Activated naive CD4-positive, alpha-beta T cell treated with anti-CD3 and anti-CD28 coated beads, Interleukin-2, amount 50 U/mL, for 72 hours (primary cell): ENCODE measurements at places on chromosomes 2 and 18. TPM values are rescaled to one million over a fixed set of nuclear protein-coding genes. Genes with fewer than 3 reads are reported as not detected.

DNA sequence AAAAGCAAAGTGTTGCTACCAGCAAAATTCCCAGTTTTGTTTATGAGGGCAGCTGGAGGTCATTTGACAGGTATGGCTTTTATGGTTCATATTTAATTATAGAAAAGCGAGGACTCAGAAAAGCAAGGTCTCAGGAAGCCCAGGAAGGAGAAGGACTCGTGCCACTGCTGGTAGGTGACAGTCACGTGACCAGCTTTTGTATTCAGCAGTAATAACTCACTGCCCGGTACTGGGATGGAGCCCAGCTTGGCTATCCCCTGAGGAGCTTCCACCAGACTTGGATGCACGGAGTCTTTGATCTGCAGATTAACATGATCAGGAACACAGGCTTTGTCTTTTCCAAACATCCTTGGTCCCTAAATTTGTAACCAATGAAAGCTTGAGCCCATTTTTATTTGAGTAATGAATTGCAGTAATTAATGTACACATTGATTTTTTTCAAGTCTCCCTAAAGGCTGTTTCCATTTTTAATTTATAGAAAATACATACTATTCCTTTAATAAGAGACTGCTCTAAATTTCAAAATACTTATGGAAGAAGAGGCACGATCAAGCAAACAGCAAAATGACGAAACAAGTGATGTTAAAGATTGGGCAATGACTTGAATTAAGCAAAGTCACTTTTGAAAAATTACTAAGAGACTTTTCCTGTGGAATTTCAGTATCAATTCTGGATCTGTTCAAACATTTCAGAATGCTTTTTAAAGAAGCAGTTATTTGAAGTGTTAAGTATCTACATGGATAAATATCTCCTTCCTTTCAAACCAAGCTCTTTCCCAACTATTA lies 251.7 kb upstream of the HNRNPA3 start:
- DNase-seq: no peak

- DNase-seq: no peak
Measured at GRCh38 chr18:22250591-22250996, 81.2 kb downstream of the GATA6 start.

DNA sequence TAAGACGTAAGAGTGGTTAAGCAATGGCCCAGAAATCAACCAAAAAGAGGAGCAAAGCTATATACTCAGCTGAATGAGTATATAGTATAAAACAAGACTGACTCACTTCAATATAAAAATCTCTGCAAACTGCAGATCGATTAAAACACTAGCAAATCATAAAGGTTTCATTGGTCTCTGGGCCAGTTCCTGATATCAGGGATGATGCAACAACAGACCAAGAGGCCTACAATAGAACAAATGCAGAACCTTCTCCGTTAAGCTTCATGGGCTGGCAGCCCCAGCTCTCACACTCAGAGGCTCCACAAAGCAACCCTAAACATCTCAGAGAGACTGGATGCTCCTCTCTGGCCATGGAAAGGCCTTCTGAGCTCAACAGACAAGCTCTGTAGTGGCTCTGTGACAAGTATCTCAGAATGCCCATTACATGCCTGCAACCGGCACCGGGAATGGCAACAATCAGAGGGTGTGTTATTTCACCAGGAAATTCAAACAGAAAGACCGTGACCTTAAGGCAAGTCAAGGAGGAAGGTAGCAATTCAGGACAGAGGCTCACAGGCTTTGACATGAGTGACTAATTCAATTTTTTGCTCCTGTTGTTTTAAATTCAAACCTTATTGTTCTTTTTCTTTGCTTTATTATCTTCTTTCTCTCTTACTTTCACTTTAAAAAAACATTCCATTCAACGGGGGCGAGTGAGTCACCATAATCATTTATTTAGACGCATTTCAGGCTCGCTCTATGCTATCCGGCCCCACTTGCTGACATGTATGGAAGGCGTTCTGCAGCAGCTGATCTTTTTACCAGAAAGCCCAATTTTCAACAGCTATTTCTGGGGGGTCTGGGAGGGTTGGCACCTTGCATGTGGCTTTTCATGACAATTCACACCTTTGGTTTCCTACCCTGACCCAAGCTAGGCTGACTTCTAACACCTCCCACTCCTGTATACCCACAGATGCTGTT lies 15.1 kb downstream of the CYRIA start:
- no peak for DNase-seq

GRCh38 chr2:54872780-54873179 lies 149.3 kb downstream of the EML6 start:
- no peak for DNase-seq

DNA sequence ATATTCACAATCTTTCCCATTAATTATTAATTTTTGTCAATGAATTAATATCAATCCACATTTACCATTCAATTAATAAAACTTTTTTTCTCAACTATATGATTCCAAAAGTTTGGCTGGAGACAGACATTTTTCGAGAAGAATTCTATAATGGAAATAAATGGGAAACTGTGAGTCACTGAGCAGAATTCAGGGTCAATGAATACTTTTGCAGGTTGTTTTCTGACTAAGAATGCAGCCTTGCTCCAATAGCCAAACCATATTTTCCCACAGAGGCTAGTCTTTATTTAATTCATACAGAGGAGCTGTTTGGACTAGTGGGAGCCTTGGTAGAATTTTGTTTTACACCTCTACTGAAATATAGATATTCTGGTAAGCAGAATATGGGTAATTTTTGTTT lies 82.3 kb downstream of the ARHGAP28 start:
- DNase-seq: no peak

The TRIB2 gene
- total RNA-seq: 7.7 TPM

The ERBB4 gene
- not detected for total RNA-seq

DNA sequence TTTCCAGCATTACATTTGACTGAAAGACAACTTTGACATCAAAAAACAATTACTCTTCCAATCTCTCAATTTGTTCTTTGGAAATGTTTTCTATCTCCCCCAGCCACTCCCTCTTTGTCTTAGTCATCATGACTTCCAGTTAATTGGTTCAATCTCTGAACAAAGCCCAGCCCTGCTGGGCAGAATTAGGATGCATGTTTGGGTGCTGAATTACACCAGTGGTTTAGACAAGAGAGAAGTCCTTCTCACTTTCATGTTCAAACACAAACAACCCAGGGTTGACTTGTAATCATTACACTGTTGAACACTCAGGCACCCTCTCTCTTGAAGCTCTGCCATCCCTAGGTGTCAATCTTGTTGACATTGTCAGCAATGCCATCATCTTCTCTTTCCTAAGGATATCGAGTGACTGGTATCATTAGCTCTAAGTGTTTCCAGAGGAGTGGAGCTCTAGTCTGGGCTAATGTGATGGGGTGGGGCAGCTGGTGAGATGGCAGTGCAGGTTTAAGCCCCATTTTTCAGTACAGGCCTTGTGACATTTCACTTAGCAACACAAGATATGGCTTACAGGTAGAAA lies 90.8 kb upstream of the MEIS1 start:
- DNase-seq: no peak

The TCF23 gene
- total RNA-seq: 0.07 TPM

The DQX1 gene
- total RNA-seq: 0.29 TPM

- no peak for DNase-seq
Measured at GRCh38 chr2:47508641-47509040, 105.7 kb downstream of the MSH2 start.

DNA sequence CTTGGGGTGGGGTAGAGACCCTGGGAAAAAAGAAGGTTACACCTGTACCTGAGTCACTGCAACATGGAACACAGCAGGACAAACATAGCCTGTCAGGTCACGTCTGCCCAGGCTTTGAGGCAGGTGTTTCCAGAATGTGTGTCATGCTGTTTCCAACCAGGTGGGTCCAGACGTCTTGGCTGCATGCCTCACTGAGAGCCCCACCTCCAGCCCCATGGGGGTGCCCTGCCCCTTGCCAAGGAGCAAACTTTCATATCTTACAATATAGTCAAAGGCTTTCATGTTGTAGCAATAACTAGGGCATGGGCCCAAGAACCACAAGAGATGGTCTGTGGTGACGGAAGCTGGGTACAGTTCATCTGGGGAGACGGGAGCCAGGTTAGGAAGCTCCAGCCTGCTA lies 499.7 kb downstream of the BCL11A start:
- DNase-seq: no peak

- no peak for DNase-seq
Measured at GRCh38 chr2:231200805-231201474, 2.5 kb downstream of the ARMC9 start.

The NT5C1B gene
- not detected for total RNA-seq

The ABCG8 gene
- not detected for total RNA-seq

GRCh38 chr18:41996020-41996419 lies 41.0 kb downstream of the PIK3C3 start:
- DNase-seq: no peak

- no peak for DNase-seq
Measured at GRCh38 chr2:224579411-224579810, 5.8 kb downstream of the CUL3 start.

The SLC35F5 gene
- 28.1 TPM for total RNA-seq

The TBR1 gene
- 0.14 TPM for total RNA-seq

DNA sequence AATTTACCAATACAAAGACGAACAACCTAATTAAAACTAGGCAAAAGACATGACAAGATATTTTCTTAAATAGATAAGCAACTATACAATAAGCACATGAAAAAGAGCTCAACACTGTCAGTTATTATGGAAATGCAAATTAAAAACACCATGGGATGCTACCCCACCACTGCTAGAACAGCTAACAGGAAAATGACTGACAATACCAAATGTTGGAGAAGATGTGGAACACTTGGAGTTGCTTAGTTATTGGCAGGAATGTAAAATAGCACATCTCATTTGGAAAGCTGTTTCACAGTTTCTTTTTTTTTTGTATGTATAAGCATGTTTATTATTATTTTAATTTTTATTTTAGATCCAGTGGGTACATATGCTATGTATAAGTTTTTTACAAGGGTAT lies 84.4 kb downstream of the CYRIA start:
- no peak for DNase-seq
